Small intestine (tissue), 16 donors: ENCODE measurements at places on chromosomes 5 and 9. TPM values are rescaled to one million over a fixed set of nuclear protein-coding genes. Genes with fewer than 3 reads are reported as not detected.

The TCERG1 gene
- 30.9 TPM for polyA plus RNA-seq

The SAPCD2 gene
- polyA plus RNA-seq = 1.1 TPM

The SV2C gene
- polyA plus RNA-seq = 1.6 TPM

The BTNL8 gene
- polyA plus RNA-seq = 192 TPM

The CSF1R gene
- polyA plus RNA-seq = 4.9 TPM

The SHB gene
- 18.9 TPM for polyA plus RNA-seq

The DRD1 gene
- not detected for polyA plus RNA-seq

The C9orf153 gene
- polyA plus RNA-seq = not detected

The OR4F3 gene
- polyA plus RNA-seq = 0.09 TPM

The SH3RF2 gene
- polyA plus RNA-seq = 44.0 TPM

The NEURL1B gene
- 2.7 TPM for polyA plus RNA-seq

The TSPAN17 gene
- 35.2 TPM for polyA plus RNA-seq

The NDUFS4 gene
- 142 TPM for polyA plus RNA-seq

The CAVIN4 gene
- polyA plus RNA-seq = 0.10 TPM

The LCNL1 gene
- 0.07 TPM for polyA plus RNA-seq

The TCF7 gene
- 11.4 TPM for polyA plus RNA-seq

The PIP5K1B gene
- polyA plus RNA-seq = 28.8 TPM

The ECSCR gene
- polyA plus RNA-seq = 10.5 TPM

The ARHGEF28 gene
- polyA plus RNA-seq = 3.4 TPM

The SPATA31A3 gene
- not detected for polyA plus RNA-seq

The PCDHB2 gene
- 0.72 TPM for polyA plus RNA-seq

The GABRA1 gene
- not detected for polyA plus RNA-seq

The PCDHB4 gene
- polyA plus RNA-seq = 0.64 TPM

The BRD9 gene
- polyA plus RNA-seq = 21.2 TPM

The HAND1 gene
- 0.22 TPM for polyA plus RNA-seq

The ACER2 gene
- polyA plus RNA-seq = 0.45 TPM

The PCDHA11 gene
- not detected for polyA plus RNA-seq

The LCP2 gene
- polyA plus RNA-seq = 14.1 TPM

The ARRDC3 gene
- polyA plus RNA-seq = 4.9 TPM

The RLN1 gene
- polyA plus RNA-seq = not detected

The LECT2 gene
- not detected for polyA plus RNA-seq

The FAM114A2 gene
- polyA plus RNA-seq = 7.2 TPM

The SGCD gene
- polyA plus RNA-seq = 0.22 TPM

The PCDHB7 gene
- polyA plus RNA-seq = 0.36 TPM

The INSL6 gene
- polyA plus RNA-seq = not detected

The EQTN gene
- not detected for polyA plus RNA-seq

The TSSK1B gene
- not detected for polyA plus RNA-seq

The KLHL3 gene
- polyA plus RNA-seq = 2.8 TPM

The FCN2 gene
- not detected for polyA plus RNA-seq

The CDKN2B gene
- polyA plus RNA-seq = 72.7 TPM

The C1QTNF2 gene
- 0.27 TPM for polyA plus RNA-seq

The ARAP3 gene
- polyA plus RNA-seq = 1.6 TPM

The STOM gene
- polyA plus RNA-seq = 58.6 TPM

The TMEM245 gene
- 54.0 TPM for polyA plus RNA-seq

The FOXD1 gene
- not detected for polyA plus RNA-seq
